ENCODE measurements at places on chromosomes 7 and 10.
A peak's percentile ranks its signal among the peaks of the same experiment; 100 is the strongest.

GRCh38 chr10:10685566-10685965 lies 332.1 kb upstream of the CELF2 start:
- no peak for DNase-seq

DNA sequence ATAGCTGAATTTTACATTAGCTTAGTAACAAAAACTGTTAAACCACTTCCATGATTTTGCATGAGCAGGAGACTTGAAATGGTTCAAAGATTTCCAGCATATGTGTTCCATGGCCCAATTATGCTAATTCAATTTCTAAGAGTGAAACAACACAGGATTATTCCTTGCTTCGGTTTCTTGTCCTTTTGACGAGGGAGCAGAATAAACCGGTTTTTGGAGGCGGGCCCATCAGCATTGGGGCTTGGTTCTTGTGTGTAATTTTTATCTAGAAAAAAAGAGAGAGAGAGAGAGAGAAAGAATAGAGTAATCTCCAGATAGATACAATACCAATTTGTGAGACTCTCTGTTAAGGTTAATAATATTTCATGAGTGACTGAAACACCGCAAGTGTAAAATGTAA lies 159.5 kb upstream of the ETV1 start:
- DNase-seq, result no peak

DNA sequence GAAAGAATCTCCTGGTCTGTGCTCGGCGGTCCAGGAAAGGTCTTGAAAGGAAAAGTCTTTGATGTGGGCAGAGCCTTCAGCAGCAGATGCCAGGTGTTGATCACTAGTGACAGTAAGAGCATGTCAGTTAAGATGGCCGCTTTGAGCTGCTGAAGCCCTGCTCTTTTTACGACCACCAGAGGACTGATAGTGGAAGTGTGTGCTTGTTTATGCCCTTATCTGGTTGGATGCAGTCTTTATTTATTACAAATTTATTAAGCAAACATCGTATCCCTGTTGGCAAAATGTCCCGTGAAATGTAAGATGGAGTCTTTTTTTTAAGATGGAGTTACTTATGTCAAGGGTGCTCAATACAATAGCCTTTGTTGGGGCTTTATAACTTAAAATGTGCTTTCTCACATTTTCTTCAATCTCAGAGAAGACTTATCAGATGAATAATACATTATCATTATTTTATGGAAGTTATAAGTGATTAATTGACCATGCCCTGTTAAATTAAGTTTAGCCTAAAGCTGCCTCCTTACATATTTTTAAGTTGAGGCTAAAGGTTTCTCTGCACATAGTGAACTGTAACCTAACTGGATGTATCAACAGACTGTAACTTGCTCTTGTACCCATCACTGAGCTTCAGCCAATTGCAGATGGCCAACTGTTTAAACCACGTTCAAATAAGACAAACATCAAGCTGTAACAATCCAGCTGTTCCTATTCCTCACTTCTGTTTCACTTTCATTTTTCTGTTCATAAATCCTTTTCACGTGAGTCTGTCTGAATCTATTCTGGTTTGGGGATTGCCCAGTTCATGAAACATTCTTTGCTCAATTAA lies 97.4 kb upstream of the PIK3CG start:
- no peak for DNase-seq

DNA sequence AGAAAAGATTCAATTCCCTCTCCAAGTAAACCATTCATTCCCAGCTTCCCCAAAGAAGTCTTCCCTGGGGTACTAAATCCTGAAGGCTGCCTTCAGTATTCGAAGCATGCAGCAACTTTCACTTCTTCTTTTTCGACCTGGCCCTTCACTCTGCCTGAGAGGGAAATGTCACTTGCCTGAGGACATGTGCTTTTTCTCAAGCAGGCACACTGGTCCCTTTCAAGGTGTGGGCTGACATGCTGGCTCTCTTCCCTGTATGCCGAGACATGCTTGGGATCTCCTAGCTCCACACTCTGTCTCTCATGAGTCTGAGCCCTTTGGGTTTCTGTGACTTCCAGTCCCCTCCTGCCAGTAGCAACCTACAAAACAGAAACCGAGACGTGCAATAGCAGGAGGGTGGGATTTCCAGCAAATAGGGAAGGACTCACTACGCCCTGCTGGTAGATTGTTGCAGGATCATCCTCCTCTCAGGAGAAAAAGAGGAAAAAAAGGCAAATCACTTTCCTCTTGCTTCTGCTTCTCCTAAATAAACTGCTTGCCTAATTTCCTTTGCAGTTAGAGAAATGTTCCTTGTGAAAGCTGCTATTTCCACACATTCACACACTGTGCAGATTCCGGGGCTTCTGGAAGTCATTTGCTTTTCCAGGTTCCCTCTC lies 33.5 kb downstream of the FIGNL1 start:
- DNase-seq, result no peak

DNA sequence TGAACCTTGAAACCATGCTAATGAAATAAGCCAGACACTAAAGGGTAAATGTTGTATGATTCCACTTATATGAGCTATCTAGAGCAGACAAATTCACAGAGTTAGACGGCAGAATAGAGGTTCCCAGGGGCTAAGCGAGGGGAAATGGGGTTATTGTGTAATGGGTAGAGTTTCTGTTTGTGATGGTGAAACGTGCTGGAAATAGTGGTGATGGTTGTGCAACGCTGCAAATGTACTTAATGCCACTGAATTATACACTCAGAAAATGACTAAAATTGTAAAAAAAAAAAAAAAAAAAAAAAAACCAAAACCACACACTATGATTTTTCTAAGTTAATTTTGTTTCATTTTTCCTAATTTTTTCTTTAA lies 30.0 kb downstream of the SFXN4 start:
- no peak for DNase-seq

DNA sequence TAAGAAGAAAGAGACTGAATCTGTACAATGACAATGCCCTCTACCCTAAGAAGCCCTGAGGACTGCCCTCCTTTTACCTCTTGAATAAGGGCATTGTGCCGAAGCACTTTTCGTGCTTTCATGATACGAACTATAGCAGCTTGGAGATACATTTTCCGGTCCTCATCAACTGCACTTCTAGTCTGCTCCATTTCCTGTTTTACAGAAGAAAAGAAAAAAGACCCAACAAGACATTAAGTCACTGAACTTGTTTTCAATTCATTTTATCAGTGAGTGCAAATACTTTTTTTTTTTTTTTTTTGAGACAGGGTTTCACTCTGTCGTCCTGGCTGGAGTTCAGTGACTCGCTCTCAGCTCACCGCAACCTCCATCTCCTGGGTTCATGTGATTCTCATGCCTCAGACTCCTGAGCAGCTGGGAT lies 78.4 kb downstream of the CUL2 start:
- no peak for DNase-seq

GRCh38 chr7:148598351-148598750 lies 7.8 kb downstream of the C7orf33 start:
- no peak for DNase-seq

DNA sequence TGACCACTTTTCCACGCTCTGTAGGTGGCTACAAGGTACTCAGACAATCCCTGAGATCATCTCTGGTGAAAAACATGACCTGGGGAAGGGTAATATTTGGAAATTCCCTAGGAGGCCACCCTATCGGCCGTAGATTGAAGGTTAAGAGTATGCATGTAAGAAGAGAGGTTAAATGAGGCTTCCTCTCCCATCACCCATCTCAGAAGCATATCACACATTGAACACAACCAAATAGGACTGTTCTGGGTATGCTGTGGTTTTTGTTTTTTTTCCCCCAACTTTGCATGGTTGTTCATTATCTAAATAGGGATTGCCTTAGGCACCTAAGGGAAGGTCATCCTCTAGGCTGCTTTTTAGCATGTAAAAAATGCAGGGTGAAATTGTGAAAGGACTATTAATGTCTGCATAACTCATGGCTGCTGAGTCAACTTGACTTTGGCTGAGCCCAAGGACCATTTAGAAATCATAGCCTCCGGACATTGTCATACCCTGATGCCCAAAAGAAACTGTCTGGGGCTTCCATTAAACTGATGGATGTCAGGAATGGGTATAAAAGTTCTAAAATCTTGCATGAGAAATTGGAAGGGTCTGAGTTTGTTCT lies 24.7 kb upstream of the ST8SIA6 start:
- DNase-seq, result peak; percentile 22

- DNase-seq, result no peak
Observed at GRCh38 chr7:119712886-119713462, 560.0 kb upstream of the KCND2 start.

DNA sequence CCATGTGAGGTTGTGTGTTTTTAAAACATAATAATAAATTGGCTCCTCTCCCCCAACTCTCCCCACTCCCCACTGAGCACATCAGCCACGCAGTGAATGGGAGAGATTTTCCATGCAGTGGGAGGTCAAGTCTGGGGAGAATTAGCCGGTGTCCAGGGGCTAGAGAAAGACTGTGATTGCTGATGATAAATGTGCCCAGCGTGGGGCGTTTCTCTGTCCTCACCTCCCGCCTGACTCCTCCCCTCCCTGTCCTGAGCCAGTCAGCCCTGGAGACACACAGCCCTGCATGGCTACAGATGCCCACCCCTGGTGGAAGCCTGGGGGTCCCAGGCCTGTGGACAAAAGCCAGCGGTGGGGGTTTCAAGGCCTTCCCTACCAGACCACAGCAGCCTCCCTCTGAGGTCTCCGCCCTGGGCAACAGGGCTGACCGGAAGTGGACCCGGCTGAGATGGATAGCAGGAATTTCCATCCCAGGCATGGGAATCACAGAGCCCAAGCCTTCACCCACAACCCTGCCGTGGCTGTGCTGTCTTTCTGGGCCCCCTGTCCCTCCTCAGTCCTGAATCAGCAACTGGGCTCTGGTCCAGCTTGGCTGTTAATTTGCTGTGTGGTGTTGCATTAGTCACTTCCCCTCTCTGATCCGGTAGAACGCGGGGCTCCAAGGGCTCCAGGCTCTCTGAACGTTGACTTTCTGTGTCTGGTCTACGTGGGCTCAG lies 46.8 kb upstream of the SLC29A3 start:
- DNase-seq, result no peak

- no peak for DNase-seq
Observed at GRCh38 chr10:99630433-99630832, 10.2 kb upstream of the SLC25A28 start.

DNA sequence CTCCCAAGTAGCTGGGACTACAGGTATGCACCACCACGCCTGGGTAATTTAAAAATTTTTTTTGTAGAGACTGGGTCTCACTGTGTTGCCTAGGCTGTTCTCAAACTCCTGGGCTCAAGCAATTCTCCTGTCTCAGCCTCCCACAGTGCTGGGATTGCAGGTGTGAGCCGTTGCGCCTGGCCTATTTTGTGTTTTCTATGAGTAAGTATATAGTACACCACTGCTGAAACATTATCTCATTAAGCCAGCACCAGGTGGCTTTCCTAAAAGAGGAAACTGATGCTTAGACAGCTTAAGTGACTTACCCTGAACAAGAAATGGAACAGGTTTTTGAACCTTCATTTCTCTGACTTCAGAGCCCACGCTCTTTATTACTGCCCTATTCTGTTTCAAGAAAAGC lies 7.8 kb upstream of the PTPN12 start:
- DNase-seq, result no peak

DNA sequence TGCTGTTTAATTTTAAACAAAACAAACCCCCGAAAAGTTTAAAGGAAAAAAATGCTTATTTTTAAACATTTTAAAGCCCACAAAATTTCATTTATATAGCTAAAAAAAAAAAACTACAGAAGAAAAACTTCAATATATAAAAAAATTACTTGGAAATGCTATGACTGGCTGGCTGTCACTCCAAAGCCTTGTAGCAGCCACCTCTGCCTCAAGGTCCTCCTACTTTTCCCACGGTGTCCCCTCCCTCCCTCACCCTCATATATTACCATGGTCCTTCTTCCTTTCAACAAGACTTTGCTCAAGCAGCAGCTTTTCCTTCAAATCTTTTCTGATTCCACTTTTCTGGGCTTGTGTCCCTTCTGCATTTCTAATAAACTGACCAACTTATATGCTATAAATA lies 122.0 kb downstream of the TPK1 start:
- DNase-seq, result no peak

- no peak for DNase-seq
Observed at GRCh38 chr10:72263613-72264241, 10.0 kb upstream of the DDIT4 start.

GRCh38 chr7:117780832-117781231 lies 92.4 kb downstream of the CTTNBP2 start:
- DNase-seq, result no peak

DNA sequence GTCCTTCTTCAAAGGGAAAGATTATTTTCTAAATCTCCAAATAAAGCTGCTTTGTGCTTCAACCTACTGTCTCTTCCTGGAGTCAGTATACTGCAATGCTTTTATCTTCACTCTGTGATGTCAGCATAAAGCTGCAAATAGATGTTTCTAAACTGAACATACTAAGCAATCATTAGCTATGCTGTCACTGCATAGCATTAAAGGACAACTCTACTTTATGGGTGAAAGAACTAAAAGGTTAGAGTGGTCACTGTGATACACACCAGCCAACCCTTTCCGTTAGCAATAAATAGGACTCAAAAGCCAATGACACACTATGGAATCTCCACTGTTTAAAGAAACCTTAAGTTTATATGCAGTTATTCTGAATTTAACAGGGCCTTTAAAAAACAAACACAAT lies 1.8 kb downstream of the CCDC186 start:
- no peak for DNase-seq

GRCh38 chr7:101729241-101729883 lies 88.1 kb upstream of the CUX1 start:
- no peak for DNase-seq

GRCh38 chr10:26858707-26859034 lies 2.1 kb downstream of the ABI1 start:
- no peak for DNase-seq

DNA sequence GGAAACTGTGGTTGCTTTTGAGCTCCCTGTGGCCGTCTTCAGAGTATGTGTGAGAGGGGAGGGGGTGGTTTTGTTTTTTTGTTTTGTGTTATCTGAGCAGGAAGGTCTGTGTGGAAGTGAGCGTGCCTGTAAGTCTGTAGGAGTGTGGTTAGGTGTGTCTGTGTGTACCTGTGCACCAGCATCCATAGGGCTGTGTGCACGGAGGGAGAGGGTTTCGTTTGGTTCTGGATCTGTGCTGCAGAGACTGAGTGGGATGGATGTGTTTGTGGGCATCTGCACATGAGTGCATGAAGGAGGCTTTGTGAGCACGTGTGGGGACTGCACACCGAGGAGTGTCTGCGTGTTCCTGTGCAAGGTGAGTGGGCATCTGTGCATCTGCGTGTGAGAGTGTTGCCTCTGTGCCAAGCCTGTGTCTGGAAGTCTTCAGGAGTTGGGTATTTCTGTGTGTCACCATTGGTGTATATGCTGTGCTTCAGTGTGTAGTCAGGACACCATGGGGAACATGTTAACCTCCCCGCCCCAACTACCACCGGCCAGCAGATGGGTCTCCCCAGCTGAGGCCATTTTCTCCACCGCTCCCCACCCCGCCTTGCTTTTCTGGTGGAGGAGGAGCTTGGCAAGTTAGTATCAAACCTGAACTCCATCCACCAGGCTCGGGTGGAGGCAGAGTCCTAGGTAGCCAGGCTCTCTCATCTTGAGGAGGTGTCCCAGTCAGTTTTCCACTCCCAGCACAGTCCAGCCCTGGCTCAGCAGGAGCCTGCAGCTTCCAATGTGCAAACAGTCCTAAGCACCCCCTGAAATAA lies 7.1 kb upstream of the TLX1 start:
- DNase-seq, result no peak

GRCh38 chr7:24786941-24787340 lies 29.7 kb upstream of the GSDME start:
- DNase-seq, result peak; percentile 77

Measured in BJ (cell line).